ENCODE measurements at places on chromosomes 4 and X. TPM values are rescaled to one million over a fixed set of nuclear protein-coding genes. Genes with fewer than 3 reads are reported as not detected.

The PPP2R2C gene
- total RNA-seq, result 5.5 TPM

- DNase-seq, result no peak
Measured at GRCh38 chr4:43853565-43854264, 594.9 kb downstream of the KCTD8 start.

The NOX1 gene
- not detected for total RNA-seq

DNA sequence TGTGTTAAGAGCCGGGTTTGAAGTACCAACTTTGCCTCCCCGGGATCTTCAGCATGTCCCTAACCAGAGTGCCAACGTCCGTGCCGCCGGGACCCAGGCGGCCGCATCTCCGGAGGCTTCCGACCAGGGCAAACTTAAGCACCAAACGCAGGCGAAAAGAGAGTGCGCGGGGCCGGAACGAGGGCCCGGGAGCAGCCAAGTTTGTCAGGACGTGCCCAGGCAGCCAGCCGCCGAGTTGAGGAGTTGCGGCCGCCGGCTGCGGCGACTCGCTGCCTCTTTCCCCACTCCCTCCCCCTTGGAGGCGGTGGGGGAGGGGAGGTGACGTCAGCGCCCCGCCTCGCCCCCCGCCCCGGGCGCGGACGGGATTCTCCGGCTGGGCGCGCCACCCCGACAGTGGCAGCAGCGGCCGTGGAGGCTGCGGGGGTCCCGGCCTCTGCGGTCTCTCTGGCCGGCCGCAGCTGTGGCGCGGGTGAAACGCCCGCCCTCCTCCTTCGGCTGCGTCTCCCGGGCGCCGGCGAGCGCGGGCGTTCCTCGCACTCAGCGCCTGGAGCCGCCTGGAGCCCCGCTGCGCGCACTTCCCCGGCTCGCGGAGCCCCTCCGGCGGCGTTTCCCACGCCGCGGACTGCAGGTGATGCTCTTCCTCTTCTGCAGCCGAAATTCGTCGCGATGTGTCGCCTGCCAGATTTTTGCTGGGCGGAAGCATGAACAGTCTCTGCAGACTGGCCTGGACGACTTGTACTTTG lies 2.9 kb upstream of the FAT1 start:
- DNase-seq, result no peak

The TMEM271 gene
- not detected for total RNA-seq

The SATL1 gene
- 0.16 TPM for total RNA-seq

The ASB11 gene
- total RNA-seq, result 60.8 TPM

The TMEM47 gene
- total RNA-seq, result 32.1 TPM

The MUC7 gene
- total RNA-seq, result not detected

The FOXP3 gene
- 0.11 TPM for total RNA-seq

GRCh38 chr4:112521123-112522023 lies 5.4 kb upstream of the NEUROG2 start:
- no peak for DNase-seq

The TIMM8A gene
- 24.8 TPM for total RNA-seq

The PNMA6A gene
- 0.78 TPM for total RNA-seq

The DIPK2B gene
- 14.0 TPM for total RNA-seq

The ARMCX6 gene
- total RNA-seq, result 45.4 TPM

DNA sequence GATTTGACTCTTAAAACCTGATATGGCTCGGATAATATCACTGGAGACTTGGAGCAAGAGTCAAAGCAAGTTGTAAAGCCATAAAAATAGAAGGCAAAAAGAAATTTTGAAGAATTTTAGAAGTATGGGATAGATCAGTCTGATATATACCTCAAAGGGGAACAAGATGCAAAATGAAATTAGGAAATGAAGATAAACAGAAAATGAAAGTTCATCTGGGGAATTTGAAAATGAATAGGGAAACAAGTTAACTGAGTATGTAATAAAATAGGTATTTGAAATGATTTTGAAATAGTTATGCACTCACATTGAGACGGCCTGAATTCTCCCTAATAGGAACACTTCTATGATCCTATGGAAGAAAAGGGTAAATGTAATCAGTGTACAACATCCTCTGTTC lies 5.7 kb downstream of the CYP2U1 start:
- DNase-seq, result no peak

The ACOT9 gene
- total RNA-seq, result 72.6 TPM

- peak; percentile 89 for DNase-seq
Measured at GRCh38 chrX:129779747-129780146, at the start of gene SASH3. Gene SASH3 (plus strand): TSS chrX:129779949. CDS start chrX:129780098, 149 bp downstream.

GRCh38 chr4:72218953-72219352 lies 187.2 kb downstream of the NPFFR2 start:
- no peak for DNase-seq

DNA sequence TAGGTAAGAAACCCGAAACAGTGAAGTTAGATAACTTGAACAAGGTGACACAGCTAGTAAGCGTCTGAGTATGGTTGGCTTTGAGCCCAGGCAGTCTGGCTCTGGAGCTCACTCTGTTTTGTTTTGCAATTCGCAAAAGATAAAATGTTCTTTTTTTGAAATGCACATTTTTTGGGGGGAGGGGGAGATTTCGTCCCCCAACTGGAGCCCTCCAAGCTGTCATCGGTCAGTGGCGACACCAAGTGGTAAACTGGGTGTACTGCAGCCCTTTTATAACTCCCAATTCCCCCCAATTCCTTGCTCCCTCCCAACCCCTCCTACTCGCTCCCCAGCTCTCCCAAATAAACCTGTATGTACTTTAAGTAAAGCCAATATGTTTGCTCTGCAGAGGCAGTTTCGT lies 2.8 kb upstream of the CLCN5 start:
- no peak for DNase-seq

GRCh38 chrX:149516604-149517003 lies 11.5 kb upstream of the IDS start:
- no peak for DNase-seq

- DNase-seq, result no peak
Measured at GRCh38 chrX:143002206-143002605, 23.5 kb upstream of the SPANXN4 start.

DNA sequence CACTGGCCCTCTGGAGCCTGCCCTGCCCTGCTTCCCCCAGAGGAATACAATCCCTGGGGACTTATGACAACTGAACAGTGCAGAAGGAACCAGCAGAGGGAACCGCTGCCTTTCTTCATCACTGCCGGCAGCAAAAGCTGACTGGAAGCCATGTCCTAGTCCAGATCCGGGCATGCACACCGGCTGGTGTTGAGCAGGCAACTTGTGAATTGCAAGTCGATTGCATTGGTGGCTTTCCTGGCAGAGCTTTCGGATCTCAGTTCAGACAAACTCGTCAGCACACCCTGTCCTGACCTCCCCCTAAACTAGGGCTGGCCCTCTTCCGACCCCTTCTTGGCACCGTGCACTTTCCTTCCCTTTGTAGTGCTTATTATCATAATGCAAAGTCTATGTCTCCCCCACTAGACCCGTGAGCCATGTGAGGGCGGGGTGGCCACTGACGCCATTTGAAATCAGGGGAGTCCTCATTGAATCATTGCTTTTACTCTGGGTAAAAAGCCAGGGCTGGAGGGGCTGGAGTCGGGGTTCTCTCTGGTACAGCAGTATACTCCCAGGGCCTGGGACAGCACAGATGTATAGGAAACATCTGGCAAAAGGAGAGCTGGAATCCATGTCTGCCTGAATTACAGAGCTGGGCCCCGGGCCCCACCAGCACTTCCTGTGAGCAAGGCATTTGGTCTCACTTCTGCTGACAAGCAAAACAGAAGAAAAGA lies 1.8 kb downstream of the ARHGAP4 start:
- DNase-seq, result no peak

- DNase-seq, result no peak
Measured at GRCh38 chr4:41334182-41334581, 77.5 kb downstream of the UCHL1 start.

All from cardiac septum (tissue), 1 donor.